Fibroblast of skin of right quadriceps (primary cell): ENCODE measurements at places on chromosomes 2 and 18.

DNA sequence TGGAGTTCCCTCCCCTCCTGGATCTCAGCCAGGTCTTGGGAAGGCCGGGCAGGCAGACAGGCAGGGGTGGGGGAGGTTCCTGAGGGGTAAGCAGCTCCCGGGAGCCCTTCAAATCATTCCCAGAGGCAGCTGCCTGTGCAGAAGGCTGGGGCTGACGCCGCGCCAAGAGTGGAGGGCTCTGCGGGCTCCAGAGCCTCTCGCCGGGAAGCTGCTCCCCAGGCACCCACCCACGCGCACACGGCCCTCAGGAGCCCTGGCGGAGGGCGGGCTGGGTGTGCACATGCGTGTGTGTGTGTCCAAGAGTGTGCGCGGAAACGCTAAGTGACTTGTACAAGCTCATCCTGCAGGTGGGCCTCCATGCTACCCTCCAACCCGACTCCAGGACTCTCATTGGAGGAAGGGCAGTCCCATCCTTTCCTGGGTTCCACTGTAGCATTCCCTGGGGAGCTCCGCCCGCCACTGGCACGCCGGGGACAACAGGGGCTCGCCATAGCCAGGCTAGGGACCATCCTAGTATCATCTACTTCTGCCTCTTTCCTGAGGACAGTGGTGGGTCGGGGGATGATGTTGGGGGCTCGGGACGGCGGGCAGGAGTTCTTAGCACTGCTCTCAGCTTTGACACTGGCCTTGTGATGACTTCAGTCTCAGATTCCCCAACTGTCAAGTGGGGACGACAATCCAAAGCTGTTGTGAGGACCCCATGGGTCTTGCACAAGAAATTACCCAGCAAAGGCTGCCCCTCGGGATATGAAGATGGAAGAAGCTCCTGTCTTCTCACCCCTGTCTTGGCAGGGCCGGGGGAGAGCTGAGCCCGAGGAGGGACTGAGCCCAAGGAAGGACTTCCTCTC, 50.3 kb downstream of the INHBB start:
- peak; percentile 31 for DNase-seq

GRCh38 chr18:49648811-49649210, 87.0 kb downstream of the LIPG start:
- DNase-seq = no peak

DNA sequence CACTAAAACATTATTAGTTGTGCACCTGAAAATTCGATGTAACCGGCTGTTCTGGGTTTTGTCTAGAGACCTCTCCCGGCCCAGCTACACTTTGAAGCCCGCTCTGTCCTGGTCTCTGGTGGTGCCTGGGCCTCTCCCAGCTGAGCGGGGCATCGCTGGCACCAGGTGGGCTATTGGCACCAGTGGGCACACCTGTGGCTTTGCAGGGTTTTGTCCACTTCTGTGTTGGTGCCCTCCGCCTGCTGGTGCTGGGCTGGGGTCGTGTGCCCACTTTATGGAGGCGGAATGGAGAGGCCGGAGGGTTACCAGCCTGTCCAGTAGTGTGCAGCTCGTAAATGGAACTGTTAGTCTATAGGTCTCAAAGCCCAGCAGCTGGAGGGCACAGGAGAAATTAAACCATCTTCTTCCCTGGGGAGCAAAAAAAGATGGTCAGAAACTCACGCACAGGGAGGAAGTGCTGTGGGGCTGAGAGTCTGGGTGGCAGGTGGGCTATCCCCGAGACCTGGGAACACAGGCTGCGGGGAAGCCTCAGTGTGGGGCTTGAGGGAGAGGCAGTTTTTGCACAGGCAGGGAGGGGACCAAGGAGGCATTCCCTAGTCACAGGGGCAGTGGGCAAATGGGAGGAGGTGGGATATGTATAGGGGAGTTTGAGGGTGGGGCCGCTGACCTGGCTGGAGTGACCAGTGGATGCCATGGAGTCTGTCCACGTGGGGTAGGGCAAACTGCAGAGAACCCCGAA, 30.4 kb downstream of the SH3BP4 start:
- DNase-seq = no peak

DNA sequence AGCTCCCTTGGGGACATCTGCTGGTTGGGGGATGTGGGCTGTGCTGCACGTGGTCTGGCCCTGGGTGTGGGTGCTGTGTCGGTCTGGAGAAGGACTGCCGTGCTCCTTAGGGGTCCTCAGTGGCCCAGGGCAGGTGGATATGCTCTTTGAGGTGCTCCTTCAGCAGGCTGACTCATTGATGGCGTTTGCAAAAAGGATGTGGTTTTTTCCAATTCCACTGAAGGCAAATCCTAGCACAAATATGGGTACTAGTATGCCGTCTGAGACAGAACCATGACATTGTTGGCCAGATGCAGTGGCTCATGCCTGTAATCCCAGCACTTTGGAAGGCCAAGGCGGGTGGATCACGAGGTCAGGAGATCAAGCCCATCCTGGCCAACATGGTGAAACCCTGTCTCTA, 3.3 kb downstream of the PPP1R7 start:
- no peak for DNase-seq

DNA sequence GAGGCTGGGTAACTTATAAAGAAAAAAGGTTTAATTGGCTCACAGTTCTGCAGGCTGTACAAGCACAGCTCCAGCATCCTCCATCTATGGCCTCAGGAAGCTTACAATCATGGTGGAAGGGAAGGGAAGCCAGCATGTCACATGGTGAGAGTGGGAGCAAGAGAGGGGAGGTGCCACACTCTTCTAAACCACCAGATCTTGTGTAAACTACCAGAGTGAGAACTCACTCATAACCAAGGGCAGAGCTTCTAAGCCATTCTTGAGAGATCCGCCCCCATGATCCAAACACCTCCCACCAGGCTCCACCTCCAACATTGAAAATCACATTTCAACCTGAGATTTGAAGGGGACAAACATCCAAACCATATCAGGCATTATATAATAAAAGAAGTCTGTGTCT, 121.6 kb upstream of the CDC42EP3 start:
- no peak for DNase-seq

DNA sequence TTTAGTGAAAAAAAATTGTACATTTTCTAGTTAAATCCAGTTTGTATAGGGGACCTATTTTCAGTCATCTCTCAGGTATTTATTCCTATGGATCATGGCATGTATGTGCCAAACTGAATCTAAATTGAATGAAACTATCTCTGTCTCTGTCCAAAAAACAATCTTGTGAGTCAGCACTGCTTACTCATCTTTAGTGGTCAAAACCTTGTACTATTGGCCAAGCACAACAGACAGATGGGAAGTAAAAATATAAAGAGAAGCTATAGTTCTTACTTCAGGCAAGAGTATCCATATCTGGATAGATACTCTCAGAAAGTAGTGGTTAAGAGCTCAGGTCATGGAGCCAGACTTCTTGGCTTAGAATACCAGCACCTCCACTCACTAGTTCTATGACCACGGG, 76.0 kb upstream of the KLHL14 start:
- peak; percentile 18 for DNase-seq

DNA sequence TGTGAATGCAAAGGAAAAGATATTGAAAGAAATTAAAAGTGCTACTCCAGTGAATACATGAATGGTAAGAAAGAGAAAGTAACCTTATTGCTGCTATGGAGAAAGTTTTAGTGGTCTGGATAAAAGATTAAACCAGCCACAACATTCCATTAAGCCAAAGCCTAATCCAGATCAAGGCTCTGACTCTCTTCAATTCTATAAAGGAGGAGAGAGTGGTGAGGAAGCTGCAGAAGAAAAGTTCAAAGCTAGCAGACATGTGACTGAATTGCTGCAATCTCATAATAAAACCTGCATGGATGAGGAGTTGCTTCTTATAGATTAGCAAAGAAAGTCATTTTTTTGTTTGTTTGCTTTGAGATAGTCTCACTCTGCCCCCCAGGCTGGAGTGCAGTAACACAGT, 130.2 kb downstream of the DNAH6 start:
- DNase-seq = no peak

DNA sequence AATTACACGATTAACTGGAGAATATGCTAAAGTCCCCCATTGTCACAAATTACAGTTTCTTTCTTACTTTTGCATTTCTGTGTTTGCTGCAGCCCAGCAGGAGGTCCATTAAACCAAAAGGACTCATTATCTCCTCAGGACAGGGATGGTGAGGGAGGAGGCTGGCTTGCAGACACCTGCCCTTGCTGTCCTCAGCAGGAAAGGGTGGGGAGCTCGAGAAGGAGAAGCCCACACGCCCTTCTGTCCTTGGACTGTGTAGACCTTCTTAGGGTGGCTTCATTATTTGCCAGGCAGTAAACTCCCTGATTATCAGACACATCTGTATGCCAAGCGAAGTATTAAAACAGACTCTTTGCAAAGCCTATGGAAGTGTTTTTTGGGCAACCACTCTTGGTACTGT, 196.0 kb downstream of the LDLRAD4 start:
- no peak for DNase-seq

GRCh38 chr2:26934985-26935384, 35.5 kb upstream of the MAPRE3 start:
- DNase-seq = no peak

GRCh38 chr18:61132031-61132430, 201.2 kb upstream of the CDH20 start:
- no peak for DNase-seq

DNA sequence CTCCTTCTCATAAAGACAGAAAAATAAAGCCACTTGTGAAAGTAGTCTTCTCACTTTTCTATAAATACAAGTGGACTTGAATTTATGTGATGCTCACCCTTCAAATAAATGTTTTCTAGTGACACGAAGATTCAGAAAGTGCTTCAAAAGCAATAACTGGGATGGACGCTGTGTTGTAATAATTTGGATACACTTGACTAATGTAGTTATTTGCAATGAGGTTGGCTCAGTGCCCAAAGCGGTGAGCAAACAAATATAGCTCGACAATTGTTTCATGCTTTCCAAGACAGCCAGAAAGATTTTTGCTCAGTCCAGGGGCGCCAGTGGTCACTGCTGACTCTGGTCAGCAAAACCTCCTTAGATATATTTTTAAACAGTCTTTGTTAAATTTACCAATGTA, 278.6 kb upstream of the KLHL14 start:
- no peak for DNase-seq

- DNase-seq = no peak
Measured at GRCh38 chr2:207914716-207915115, 110.6 kb downstream of the PLEKHM3 start.

- DNase-seq = peak; percentile 92
Measured at GRCh38 chr2:64859312-64860212, 129.6 kb upstream of the SLC1A4 start.

DNA sequence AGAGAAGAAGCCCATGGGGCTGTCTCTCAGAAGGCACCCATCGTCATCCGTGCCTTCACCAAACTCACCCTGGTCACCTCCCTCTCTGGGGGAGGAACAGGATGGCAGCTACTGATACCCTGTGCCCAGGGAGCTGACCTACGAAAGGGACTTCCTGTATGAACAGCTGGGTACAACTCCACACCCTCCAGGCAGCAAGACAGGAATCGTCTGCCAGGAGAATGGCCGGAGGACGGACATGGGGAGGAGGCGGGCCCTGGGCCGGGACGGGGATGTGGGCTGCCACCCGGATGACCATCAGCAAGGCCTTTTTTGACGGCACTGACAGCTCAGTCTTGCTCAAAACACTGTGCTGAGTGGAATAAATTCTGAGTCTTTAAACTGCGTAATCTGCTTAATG, 243.6 kb downstream of the HDAC4 start:
- DNase-seq = no peak

- peak; percentile 29 for DNase-seq
Measured at GRCh38 chr2:225895126-225895525, 495.6 kb downstream of the NYAP2 start.

- DNase-seq = peak; percentile 47
Measured at GRCh38 chr18:77147418-77147852, 14.9 kb upstream of the MBP start.

- DNase-seq = no peak
Measured at GRCh38 chr2:183057333-183057985, 19.2 kb upstream of the NCKAP1 start.

- DNase-seq = peak; percentile 38
Measured at GRCh38 chr2:58539973-58540372, 298.8 kb upstream of the FANCL start.

DNA sequence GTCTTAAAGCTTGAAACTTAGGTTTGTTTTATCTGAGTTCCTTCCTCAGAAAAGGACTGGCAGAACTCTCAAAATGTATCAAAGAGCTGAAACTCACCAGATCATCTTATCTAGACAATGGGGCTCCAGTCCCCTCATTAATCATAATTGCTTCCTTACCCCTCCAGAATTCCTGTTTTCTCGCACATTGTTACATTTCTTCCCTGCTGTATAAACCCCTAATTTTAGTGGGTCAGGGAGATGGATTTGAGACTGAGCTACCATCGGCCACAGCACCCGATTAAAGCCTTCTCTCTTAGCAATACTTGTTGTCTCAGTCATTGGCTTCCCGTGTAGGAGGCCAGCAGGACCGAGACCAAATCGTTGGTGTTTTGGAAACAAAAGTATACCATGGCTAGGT, 71.8 kb upstream of the CABLES1 start:
- DNase-seq = no peak

GRCh38 chr2:35946478-35946877, 409.1 kb upstream of the CRIM1 start:
- DNase-seq = no peak

DNA sequence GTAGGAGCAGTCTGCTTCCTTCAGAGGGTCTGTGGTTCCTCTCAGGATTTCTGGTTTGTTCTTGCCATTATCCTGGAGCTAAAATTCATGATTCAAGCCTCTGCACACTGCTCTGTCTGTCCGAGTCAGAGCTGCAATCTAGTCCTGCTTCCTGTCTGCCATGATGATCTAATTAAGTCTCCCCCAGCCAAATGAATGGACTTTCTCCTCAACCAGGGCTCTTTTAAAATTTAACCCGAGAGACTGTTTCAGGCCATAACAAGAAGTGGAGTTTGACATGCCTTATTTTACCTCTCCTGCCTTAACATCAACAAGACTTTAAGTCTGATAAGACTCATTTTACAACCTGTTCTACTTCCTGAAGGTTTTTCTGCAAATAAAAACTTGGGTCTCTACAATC, 1009.6 kb upstream of the DDX18 start:
- no peak for DNase-seq

DNA sequence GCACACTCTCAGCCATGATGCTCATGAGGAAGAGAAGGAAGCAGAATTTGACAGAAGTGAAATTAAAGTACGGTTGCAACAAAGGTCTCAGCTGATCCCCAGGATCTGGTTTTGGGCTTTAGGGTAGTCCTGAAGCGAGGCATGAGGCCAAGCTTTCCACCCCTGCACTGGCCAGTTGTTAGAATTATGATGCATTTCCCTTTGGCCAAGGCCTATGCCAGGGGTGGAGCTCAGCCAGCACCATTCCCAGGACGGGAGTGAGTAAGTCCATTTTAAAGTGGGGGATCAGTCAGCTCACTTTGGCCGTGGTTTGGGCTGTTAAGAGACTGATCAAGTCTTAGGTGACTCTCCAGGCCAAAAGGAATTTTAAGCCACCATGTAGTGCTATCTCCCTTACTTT, 314.5 kb upstream of the MMADHC start:
- DNase-seq = peak; percentile 38

GRCh38 chr2:273333-273732, 8.6 kb downstream of the ACP1 start:
- DNase-seq = no peak
